ENCODE measurements at places on chromosomes 4 and X. TPM values are rescaled to one million over a fixed set of nuclear protein-coding genes. Genes with fewer than 3 reads are reported as not detected.

The SULT1B1 gene
- not detected for total RNA-seq

The TCEAL8 gene
- 30.2 TPM for total RNA-seq

The PTCHD1 gene
- total RNA-seq, result not detected

The SSX2 gene
- not detected for total RNA-seq

The ADGRL3 gene
- 0.05 TPM for total RNA-seq

The POU3F4 gene
- total RNA-seq, result not detected

The DRD5 gene
- total RNA-seq, result not detected

The INTU gene
- total RNA-seq, result 2.3 TPM

The KLF8 gene
- total RNA-seq, result not detected

The GLOD5 gene
- total RNA-seq, result not detected

The POLR2B gene
- total RNA-seq, result 65.9 TPM

The MBNL3 gene
- not detected for total RNA-seq

The TMEM47 gene
- total RNA-seq, result 0.82 TPM

The TRIML2 gene
- total RNA-seq, result 89.4 TPM

The GPR119 gene
- not detected for total RNA-seq

The REELD1 gene
- total RNA-seq, result not detected

The PHKA1 gene
- total RNA-seq, result 20.9 TPM

The GABRG1 gene
- total RNA-seq, result not detected

The TMPRSS11B gene
- total RNA-seq, result not detected

The SGCB gene
- 18.8 TPM for total RNA-seq

The PABPC4L gene
- 0.08 TPM for total RNA-seq
